Fibroblast of villous mesenchyme (primary cell): ENCODE measurements at places on chromosomes 16 and 17. TPM values are rescaled to one million over a fixed set of nuclear protein-coding genes. Genes with fewer than 3 reads are reported as not detected.

KRT9 gene
- not detected in 2 replicates for total RNA-seq

WSCD1 gene
- total RNA-seq, result under 0.01 TPM in 1 of 2 replicates, not detected in the other

SLC6A4 gene
- not detected in 2 replicates for total RNA-seq

GPR142 gene
- total RNA-seq, result not detected in 2 replicates

ST6GALNAC2 gene
- 0.86 and 1.9 TPM in 2 replicates for total RNA-seq

ADAM11 gene
- total RNA-seq, result 0.32 and 0.43 TPM in 2 replicates

CAPNS2 gene
- 1.3 and 2.6 TPM in 2 replicates for total RNA-seq

BIRC5 gene
- 39.0 and 50.1 TPM in 2 replicates for total RNA-seq

PEMT gene
- 28.9 and 36.7 TPM in 2 replicates for total RNA-seq

ELMO3 gene
- total RNA-seq, result 0.43 and 0.64 TPM in 2 replicates

SLC7A6 gene
- 24.8 and 49.7 TPM in 2 replicates for total RNA-seq

HOXB6 gene
- total RNA-seq, result 1.3 and 1.6 TPM in 2 replicates

TAC4 gene
- total RNA-seq, result not detected in 2 replicates

TBC1D3I gene
- total RNA-seq, result 0.97 TPM in 1 of 2 replicates, not detected in the other

KRT33B gene
- total RNA-seq, result under 0.01 and 0.32 TPM in 2 replicates

SRCIN1 gene
- not detected in 2 replicates for total RNA-seq

GPRC5C gene
- 0.43 and 1.3 TPM in 2 replicates for total RNA-seq

GPR179 gene
- total RNA-seq, result under 0.01 TPM in 1 of 2 replicates, not detected in the other

RASL10B gene
- total RNA-seq, result 6.4 and 12.1 TPM in 2 replicates

CFAP97D1 gene
- total RNA-seq, result not detected in 2 replicates

MAP2K6 gene
- 0.32 and 0.43 TPM in 2 replicates for total RNA-seq

ZBTB4 gene
- total RNA-seq, result 30.0 and 37.1 TPM in 2 replicates

IRX5 gene
- under 0.01 TPM in 1 of 2 replicates, not detected in the other for total RNA-seq

DCTN5 gene
- total RNA-seq, result 31.9 and 47.1 TPM in 2 replicates

CTRL gene
- 1.3 TPM in 1 of 2 replicates, not detected in the other for total RNA-seq

DRG2 gene
- total RNA-seq, result 30.3 and 33.2 TPM in 2 replicates

HOXB5 gene
- 0.32 and 0.43 TPM in 2 replicates for total RNA-seq

AMFR gene
- 244 and 302 TPM in 2 replicates for total RNA-seq

TBX6 gene
- 0.32 and 0.43 TPM in 2 replicates for total RNA-seq

MT1G gene
- not detected in 2 replicates for total RNA-seq

FXR2 gene
- total RNA-seq, result 37.4 and 39.7 TPM in 2 replicates

GFAP gene
- 0.86 and 1.9 TPM in 2 replicates for total RNA-seq

TEX19 gene
- total RNA-seq, result under 0.01 TPM in 1 of 2 replicates, not detected in the other

CIBAR2 gene
- not detected in 2 replicates for total RNA-seq

PIMREG gene
- 18.1 and 18.4 TPM in 2 replicates for total RNA-seq

NPW gene
- total RNA-seq, result 0.32 and 1.3 TPM in 2 replicates

IGFALS gene
- under 0.01 TPM in 1 of 2 replicates, not detected in the other for total RNA-seq

BOLA2B gene
- total RNA-seq, result 46.6 and 140 TPM in 2 replicates

PTGES3L gene
- 1.3 TPM in 2 replicates for total RNA-seq

ABCA9 gene
- 2.2 and 2.3 TPM in 2 replicates for total RNA-seq

RNF222 gene
- total RNA-seq, result not detected in 2 replicates

CCL17 gene
- total RNA-seq, result not detected in 2 replicates

NDRG4 gene
- total RNA-seq, result 8.6 and 15.1 TPM in 2 replicates
